ENCODE measurements at places on chromosomes 12 and 14. TPM values are rescaled to one million over a fixed set of nuclear protein-coding genes. Genes with fewer than 3 reads are reported as not detected.
A peak's percentile ranks its signal among the peaks of the same experiment; 100 is the strongest.

The ANKRD52 gene
- 23.9 TPM for total RNA-seq

The CLEC1A gene
- total RNA-seq = not detected

The STYK1 gene
- not detected for total RNA-seq

The GSC gene
- not detected for total RNA-seq

The ASPG gene
- total RNA-seq = not detected

The GPR84 gene
- 0.53 TPM for total RNA-seq

The ART4 gene
- total RNA-seq = not detected

- H3K27ac ChIP-seq = no peak overlapping the region
- H3K4me1 ChIP-seq = no peaks in the 10 kb centered on the region
Observed at GRCh38 chr12:90520002-90520734, 434.8 kb downstream of the CCER1 start.

GRCh38 chr12:4140581-4141301, 132.8 kb upstream of the CCND2 start:
- no peak overlapping the region for H3K4me3 ChIP-seq
- no peaks in the 10 kb centered on the region for H3K36me3 ChIP-seq
- no peaks in the 10 kb centered on the region for H3K27me3 ChIP-seq
- no peak for DNase-seq
- no peak overlapping the region for H3K27ac ChIP-seq

DNA sequence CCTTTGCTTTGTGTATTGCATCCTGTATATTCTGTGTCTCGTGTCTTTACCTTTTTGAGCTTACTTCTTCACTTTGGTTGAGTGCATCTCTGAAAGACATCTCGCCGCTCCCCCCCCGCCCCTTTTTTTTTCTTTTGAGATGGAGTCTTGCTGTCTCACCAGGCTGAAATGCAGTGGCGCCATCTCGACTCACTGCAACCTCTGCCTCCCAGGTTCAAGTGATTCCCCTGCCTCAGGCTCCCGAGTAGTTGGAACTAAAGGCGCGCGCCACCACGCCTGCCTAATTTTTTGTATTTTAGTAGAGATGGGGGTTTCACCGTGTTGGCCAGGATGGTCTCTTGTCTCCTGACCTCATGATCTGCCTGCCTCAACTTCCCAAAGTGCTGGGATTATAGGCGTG, 49.9 kb downstream of the DIP2B start:
- H3K27me3 ChIP-seq = no peaks in the 10 kb centered on the region
- H3K27ac ChIP-seq = no peak overlapping the region
- H3K4me1 ChIP-seq = peaks cover 18% of the 10 kb centered on the region
- no peak for DNase-seq

DNA sequence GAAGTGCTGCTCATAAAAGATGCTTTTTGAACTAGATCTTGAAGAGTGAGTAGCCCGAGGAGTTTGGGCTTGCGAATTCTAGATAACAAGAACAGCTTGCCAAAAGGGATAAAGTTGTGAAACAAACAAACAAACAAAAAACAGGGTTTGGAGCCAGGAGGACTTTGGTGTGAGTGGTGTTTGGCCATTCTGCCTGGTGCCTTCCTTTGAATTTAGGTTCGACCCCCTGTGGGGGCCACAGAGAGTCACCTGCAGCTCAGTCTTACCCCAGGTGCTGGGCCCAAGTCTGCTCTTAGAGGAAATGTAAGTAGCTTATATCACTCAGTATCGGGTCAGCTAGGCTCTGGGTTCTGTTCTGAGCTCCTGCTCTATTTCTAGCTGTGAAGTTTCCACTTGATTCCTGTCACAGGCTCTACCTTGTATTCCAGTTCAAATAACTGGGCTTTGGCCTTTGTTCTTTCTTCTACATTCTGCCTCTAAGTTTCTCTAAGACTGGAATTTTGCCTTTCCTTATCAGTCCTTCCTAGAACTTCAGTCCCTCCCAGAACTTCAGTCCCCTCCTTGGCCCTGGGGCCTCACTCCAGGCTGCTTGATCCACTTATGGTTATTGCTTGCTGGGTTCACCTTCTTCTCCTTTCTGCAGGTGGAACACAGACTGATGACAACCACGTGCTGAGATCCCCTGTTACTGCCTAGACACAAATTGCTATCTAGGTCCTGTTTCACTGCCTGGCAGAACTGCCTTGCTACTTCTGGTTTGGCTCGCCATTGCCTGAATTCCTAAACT, 20.5 kb upstream of the DUSP6 start:
- H3K4me3 ChIP-seq = no peak overlapping the region
- peaks cover 5% of the 10 kb centered on the region for H3K4me1 ChIP-seq
- no peak overlapping the region for H3K27ac ChIP-seq
- no peaks in the 10 kb centered on the region for H3K27me3 ChIP-seq

DNA sequence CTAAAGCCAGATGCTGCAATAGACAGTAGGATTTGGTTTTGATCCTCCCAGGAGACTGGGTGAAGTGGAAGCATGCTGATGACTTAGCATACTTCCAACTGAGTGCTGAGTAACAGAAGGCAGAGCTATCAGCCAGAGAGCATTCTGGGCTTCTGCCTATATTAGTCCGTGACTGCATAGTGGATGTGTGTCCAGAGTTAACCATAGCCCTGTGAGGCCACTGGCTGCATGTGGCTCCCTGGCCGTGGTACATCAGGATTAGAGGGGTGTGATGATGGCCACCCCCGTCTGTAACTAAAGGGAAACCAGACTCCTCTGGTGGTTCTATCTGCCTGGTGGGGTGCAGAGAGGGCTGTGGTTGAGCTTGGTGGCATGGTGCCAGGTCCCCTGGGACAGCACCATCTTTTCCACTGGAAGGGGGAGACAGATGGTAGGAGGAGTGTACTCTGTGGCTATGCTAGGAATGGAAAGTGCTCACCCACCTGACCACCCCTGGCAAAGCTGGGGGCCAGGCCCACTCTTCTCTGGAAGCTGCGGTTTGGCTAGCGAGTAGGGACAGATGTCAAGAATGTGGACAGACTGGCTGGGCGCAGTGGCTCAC, 27.4 kb downstream of the ABCD4 start:
- no peaks in the 10 kb centered on the region for H3K4me1 ChIP-seq
- H3K27ac ChIP-seq = no peak overlapping the region
- no peaks in the 10 kb centered on the region for H3K27me3 ChIP-seq
- no peak overlapping the region for H3K4me3 ChIP-seq
- no peak for DNase-seq
- H3K36me3 ChIP-seq = no peaks in the 10 kb centered on the region

- H3K27me3 ChIP-seq = no peaks in the 10 kb centered on the region
- no peak overlapping the region for H3K4me3 ChIP-seq
- H3K4me1 ChIP-seq = no peaks in the 10 kb centered on the region
- H3K36me3 ChIP-seq = no peaks in the 10 kb centered on the region
- no peak for DNase-seq
Observed at GRCh38 chr14:74979442-74980397, 23.0 kb upstream of the EIF2B2 start.

GRCh38 chr12:14307004-14307403, 58.5 kb upstream of the ATF7IP start:
- no peaks in the 10 kb centered on the region for H3K36me3 ChIP-seq
- no peaks in the 10 kb centered on the region for H3K27me3 ChIP-seq
- no peaks in the 10 kb centered on the region for H3K4me1 ChIP-seq
- no peak for DNase-seq

- peak; percentile 53 for DNase-seq
- no peaks in the 10 kb centered on the region for H3K36me3 ChIP-seq
- no peak overlapping the region for H3K4me3 ChIP-seq
- H3K27me3 ChIP-seq = peaks cover 18% of the 10 kb centered on the region
- no peaks in the 10 kb centered on the region for H3K4me1 ChIP-seq
Observed at GRCh38 chr12:117367006-117367638, 5.7 kb upstream of the NOS1 start.

- H3K36me3 ChIP-seq = no peaks in the 10 kb centered on the region
- DNase-seq = no peak
- H3K27me3 ChIP-seq = no peaks in the 10 kb centered on the region
- no peak overlapping the region for H3K4me3 ChIP-seq
Observed at GRCh38 chr14:33342299-33342974, 403.8 kb downstream of the NPAS3 start.

DNA sequence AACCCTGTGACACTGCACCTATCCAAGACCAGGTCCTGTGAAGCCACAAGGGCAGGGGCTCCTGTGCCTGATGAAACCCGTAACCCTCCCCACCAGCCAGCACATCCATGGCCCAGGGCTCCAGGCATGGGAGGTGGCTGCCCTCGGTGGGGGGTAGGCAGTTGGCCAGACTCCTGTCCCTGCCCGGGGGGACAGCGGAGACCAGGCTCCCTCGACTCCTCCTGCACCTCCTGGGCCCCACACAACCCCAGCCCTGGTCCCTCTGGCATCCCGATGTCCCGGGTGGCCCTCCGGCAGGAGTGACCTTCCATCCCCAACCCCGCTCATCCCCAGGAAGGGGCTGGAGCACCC, 11.4 kb downstream of the AKT1 start:
- DNase-seq = no peak
- H3K27ac ChIP-seq = no peak overlapping the region
- no peaks in the 10 kb centered on the region for H3K27me3 ChIP-seq
- H3K4me1 ChIP-seq = peaks cover 45% of the 10 kb centered on the region
- peaks cover 30% of the 10 kb centered on the region for H3K36me3 ChIP-seq

DNA sequence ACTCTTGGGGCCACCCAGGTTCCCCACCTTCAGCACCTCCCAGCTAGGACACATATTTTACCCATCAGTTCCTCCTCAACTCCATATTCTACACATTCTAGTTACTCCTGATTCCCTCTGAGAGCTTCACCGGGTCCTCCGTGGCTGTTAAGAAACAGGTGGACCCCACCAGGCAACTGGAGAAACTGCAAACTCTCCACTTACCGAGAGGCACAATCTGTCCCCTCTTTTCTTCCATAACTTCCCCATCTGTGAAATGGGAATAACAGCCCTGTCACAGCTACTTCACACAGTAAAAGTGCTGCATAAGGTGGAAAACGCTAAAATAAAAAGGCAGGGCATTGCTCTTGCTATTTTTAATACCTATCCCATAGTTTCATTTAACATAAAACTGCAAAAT, 1.5 kb downstream of the SLC7A8 start:
- no peak overlapping the region for H3K27ac ChIP-seq
- peaks cover 21% of the 10 kb centered on the region for H3K4me1 ChIP-seq
- H3K36me3 ChIP-seq = no peaks in the 10 kb centered on the region
- H3K4me3 ChIP-seq = no peak overlapping the region
- H3K27me3 ChIP-seq = peaks cover 19% of the 10 kb centered on the region
- no peak for DNase-seq

DNA sequence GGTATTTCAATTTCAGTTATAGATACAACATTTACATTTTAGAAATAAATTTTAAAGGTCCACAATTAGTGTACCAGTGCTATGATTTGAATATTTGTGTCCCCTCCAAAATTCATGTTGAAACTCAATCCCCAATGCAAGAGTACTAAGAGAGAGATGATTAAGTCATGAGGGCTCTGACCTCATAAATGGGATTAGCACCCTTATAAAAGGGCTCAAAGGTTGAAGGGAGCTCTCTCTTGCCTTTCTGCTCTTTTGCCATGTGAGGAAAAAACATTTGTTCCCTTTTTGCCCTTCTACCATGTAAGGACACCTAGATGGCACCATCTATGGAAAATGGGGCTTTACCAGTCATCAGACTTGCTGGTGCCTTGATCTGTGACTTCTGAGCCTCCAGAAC, 25.8 kb upstream of the CNOT2 start:
- H3K27me3 ChIP-seq = no peaks in the 10 kb centered on the region
- no peaks in the 10 kb centered on the region for H3K4me1 ChIP-seq
- H3K4me3 ChIP-seq = no peak overlapping the region
- no peak for DNase-seq
- H3K36me3 ChIP-seq = no peaks in the 10 kb centered on the region
- H3K27ac ChIP-seq = no peak overlapping the region

DNA sequence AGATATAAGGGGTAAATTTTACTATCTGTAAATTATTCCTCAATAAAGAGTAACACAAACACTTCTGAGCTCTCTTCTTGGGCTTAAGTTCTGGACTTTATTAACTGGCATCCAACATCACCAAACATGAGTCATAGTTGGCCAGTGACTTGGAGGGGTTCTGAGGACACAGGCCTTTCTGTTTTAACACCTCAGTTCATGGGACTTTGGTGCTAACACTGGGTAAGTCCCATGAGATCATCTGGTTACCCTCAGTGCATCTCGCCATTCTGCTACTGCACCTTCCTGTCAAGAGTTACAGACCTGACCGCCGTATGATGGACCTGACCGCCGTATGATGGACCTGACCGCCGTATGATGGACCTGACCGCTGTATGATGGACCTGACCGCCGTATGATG, 9.9 kb downstream of the SLC15A4 start:
- H3K4me3 ChIP-seq = no peak overlapping the region
- no peak for DNase-seq

DNA sequence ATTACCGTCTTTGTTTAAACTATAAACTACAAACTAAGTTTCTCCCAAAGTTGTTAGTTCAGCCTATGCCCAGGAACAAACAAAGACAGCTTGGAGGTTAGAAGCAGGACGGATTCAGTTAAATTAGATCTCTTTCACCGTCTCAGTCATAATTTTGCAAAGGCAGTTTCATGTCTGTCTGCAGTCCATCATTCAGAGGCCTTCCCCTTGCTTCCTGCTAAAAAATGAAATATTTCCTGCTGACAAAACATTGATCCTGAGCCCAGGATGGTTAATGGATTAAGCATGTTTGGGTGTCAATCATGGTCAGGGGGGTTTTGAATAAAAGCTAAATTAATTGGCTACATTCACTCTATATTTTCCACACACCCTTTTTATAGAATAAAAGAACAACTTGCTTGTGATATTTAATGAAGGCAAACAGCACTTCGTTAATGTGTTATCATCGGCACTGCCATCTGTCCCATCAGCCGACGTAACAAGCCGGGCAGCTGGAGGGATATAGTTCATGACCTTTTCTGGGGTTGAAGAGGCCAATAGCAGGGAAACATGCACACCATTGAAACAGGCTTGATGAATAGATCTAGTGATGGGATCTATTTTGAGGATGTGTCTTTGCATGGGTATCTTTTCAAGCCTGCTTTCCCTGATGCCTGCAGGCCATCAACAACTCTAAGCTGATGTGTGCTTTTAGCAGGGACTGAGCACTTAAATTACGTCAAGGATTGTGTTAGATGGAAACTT, 521.3 kb upstream of the TMEM132C start:
- no peak overlapping the region for H3K4me3 ChIP-seq
- H3K36me3 ChIP-seq = no peaks in the 10 kb centered on the region
- H3K4me1 ChIP-seq = no peaks in the 10 kb centered on the region
- DNase-seq = no peak
- H3K27ac ChIP-seq = no peak overlapping the region
- H3K27me3 ChIP-seq = no peaks in the 10 kb centered on the region

DNA sequence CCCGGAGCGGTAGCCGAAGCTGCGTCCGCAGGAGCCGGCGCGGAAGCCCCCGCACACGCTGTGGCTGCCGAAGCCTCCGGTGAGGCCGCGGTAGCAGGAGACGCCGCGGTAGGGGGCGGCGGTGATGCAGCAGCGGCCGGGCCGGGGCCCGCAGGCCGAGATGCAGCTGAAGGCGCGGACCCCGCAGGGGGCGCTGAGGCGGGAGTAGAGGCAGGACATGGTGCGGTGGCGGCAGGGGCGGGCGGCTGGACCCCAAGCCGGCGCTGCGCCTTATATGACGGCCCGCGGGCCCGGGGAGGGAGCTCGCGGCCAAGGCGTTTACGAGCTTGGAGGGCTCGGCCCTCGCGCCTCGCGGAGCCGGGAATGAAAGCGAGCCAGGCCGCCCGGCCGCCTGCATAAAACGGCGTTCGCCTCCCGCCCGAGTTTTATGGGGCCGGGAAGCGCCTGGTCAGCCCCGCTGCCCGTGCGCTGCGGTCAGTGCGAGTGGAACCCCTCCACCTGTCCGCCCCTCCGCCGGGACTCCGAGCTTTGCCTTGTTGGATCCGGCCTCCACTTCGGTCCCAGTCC, 16.0 kb upstream of the KRT86 start:
- H3K27ac ChIP-seq = no peak overlapping the region
- peaks cover 30% of the 10 kb centered on the region for H3K27me3 ChIP-seq
- no peaks in the 10 kb centered on the region for H3K36me3 ChIP-seq
- no peak overlapping the region for H3K4me3 ChIP-seq
- H3K4me1 ChIP-seq = peaks cover 4% of the 10 kb centered on the region
- DNase-seq = no peak

GRCh38 chr12:65391711-65392110, 113.2 kb downstream of the MSRB3 start:
- no peaks in the 10 kb centered on the region for H3K27me3 ChIP-seq
- no peak for DNase-seq
- H3K36me3 ChIP-seq = no peaks in the 10 kb centered on the region

Measured in CD4-positive, alpha-beta T cell (primary cell).